ENCODE measurements at places on chromosomes 4 and X. TPM values are rescaled to one million over a fixed set of nuclear protein-coding genes. Genes with fewer than 3 reads are reported as not detected.

The TCEAL6 gene
- not detected for total RNA-seq

The FDCSP gene
- total RNA-seq = not detected

The CFI gene
- total RNA-seq = 0.61 TPM

The IL15 gene
- 11.2 TPM for total RNA-seq

The RHOXF2 gene
- not detected for total RNA-seq

The MTNR1A gene
- total RNA-seq = 0.50 TPM
